Activated effector memory CD4-positive, alpha-beta T cell treated with Interleukin-2 at 50 U/mL for 16 hours (primary cell): ENCODE measurements at places on chromosomes 7 and 10.

DNA sequence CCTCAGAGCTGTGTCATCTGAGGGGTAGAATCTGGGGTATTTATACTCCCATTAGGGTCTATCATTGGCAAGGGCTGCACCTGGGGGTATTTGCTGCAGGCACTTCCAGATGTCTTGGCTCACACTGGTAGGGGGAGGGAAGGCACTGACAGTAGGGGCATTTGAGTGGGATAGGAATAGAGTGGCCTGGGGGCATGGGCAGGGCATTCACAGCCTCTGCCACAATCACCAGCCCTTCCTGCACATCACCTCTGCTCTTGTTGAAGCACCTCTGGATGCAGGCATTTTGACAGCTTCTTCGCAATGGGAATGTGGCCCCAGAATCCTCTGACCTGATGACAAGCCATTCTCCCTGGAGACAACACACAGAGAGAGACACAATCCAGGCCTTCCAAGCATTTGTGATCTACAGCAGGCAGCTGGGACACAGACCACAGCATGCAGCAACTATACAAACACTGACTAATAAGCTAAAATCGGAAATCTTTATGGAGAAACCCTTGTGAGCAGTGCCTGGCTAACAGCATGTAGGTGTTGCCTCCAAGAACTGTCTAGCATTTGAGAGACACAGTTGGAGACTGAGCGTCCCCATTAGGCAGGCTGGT is 178.5 kb downstream of the KCNMA1 start:
- no peak for DNase-seq

- no peak for DNase-seq
These were observed 38.6 kb downstream of the ADAM12 start for GRCh38 chr10:126349676-126350075.

DNA sequence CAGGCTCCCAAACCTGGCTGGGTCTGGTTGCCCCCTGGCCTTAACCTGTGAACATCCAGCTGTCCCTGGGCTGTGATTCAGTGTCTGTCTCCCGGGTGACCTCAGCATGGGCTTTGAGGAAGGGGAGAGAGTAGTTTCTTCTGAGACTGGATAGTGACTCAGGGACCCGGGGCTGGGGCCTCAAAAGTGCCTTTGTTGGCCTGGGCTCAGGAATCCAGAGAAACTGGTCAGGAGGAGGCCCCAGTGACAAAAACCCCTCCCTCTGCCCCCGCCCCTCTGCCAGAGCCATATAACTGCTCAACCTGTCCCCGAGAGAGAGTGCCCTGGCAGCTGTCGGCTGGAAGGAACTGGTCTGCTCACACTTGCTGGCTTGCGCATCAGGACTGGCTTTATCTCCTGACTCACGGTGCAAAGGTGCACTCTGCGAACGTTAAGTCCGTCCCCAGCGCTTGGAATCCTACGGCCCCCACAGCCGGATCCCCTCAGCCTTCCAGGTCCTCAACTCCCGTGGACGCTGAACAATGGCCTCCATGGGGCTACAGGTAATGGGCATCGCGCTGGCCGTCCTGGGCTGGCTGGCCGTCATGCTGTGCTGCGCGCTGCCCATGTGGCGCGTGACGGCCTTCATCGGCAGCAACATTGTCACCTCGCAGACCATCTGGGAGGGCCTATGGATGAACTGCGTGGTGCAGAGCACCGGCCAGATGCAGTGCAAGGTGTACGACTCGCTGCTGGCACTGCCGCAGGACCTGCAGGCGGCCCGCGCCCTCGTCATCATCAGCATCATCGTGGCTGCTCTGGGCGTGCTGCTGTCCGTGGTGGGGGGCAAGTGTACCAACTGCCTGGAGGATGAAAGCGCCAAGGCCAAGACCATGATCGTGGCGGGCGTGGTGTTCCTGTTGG is at the start of gene CLDN4:
Gene CLDN4 (plus strand): TSS at position 316 of the 903 bp plus-strand sequence. CDS start 206 bp downstream, at position 522.
- DNase-seq, result no peak

- DNase-seq, result no peak
These were observed 31.7 kb downstream of the TRDMT1 start for GRCh38 chr10:17169803-17170202.

DNA sequence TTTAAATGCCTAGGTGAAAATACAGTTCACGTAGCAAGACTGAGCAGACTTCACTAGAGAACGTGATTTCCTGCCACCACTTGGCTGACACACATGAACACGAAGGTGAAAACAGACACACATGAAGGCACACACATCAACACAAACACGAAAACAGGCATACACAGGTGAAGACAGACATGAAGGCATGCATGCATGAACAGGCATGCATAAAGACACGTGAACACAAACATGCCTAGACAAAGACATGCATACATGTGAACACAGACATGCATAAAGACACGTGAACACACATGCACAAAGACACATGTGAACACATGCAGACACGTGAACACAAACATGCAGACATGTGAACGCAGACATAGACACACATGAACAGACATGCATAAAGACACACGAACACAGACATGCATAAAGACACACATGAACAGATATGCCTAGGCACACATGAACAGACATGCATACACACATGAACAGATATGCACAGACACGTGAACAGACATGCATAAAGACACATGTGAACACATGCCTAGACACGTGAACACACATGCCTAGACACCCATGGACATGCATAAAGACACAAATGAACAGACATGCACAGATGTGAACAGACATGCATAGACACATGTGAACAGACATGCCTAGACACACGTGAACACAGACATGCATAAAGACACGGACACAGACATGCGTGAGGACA is 243.1 kb downstream of the ZMYND11 start:
- no peak for DNase-seq

DNA sequence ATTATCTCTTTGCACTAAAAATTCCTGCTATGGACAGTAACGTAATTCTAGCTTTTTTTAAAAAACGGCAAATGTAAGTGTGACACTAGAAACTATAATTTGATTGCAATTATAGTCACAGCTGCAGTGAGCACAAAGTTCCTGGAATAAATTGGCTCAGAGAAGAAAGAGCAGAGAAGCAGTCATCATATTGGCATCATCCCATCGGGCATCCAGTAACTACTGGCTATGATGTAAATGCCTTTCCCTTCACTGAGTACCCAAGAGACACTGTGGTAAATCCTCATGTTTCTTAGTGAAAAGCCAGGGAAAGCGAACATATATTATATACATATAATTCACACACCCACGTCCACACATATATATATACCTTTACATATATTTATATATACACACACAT is 43.6 kb downstream of the PIP4K2A start:
- no peak for DNase-seq

DNA sequence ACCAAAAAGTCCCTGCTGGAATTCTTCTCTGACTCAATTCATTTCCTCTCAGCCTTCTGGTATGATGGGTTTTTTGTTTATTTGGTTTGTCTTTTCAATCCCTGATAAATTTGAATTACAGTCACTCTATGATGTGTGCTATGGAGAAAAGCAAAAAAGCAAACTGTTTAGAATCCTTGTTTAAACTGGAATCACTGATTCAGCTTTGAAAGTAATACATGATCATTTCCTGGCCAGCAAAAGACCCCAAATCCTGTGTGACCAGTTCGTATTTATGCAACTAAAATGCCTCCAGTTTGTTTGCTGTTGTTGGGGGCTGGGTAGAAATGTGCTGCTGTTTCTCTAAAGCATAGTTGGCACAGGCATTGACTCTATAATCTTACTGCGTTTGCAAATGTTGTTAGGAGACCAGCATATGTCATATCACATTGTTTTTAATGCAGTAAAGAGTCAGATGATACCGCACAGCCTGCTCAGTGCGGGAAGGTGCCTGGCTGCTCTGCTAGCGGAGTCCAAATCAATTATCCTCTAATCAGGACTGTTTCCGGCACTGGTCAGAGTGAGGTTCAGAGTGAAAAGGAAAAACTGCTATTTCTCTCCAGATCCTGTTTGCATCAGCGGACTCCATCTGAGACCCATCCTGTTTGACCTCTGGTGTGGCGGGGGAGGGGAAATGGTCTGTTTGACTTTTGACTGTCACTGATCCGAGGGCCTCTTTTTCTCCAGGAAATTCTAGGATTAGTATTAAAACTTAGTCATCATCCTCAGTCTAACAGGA is 40.6 kb upstream of the ADD3 start:
- no peak for DNase-seq

DNA sequence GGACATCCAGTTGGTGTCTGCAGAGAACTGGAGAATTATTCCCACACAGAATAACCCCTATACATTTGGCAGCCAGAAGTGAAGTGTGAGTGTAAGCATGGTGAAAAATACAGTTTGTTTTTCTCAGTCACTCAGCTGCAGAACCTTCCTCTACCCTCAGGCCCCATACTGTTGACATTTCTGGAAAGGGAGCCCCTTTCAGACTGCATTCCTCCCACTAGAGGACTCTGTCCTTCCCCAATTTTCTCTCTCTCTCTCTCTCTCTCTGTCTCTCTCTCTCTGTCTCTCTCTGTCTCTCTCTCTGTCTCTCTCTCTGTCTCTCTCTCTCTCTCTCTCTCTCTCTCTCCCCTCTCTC is 86.8 kb upstream of the STEAP1B start:
- DNase-seq, result no peak

DNA sequence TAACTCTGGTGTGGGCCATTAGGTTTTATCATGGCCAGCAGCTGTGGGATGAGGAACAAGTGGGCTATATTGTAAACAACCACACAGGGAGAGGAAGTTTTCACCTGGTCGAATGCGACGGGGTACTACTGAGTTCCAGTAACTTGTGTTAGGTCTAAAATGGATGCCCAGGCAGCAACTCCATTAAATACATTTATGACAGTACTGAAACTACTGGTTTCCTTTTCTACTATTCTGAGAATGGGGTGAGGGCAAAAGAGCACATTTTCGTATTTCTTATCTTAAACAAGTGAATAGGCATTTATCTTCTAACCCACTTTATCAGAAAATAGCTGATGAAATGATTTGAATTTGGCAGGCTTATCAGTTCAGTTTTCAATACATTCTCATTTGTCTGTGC is 109.7 kb downstream of the C1GALT1 start:
- DNase-seq, result no peak
